WERI-Rb-1 (cell line): ENCODE measurements at places on chromosomes 7 and 10.

- no peak for DNase-seq
Observed at GRCh38 chr7:157312941-157313340, 23.9 kb upstream of the DNAJB6 start.

DNA sequence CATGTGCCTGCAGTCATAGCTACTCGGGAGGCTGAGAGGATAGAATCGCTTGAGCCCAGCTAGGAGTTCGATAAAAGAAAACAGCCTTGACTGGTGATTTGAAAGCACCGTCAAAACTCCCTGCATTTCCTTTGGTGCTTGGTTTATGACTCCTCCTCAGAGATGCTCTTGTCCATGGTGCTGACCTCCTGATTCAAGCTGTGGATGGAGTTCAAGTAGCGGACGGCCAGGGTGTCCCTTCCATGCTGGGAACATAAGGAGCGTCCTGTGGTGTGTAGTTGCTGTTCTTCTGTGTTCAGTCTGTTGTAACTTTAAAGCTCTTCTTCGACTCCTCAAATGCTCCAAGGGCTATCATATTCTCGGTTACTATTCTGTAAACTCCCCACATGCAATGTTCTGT, 382.5 kb upstream of the KIAA1217 start:
- DNase-seq = no peak

- no peak for DNase-seq
Observed at GRCh38 chr7:128021366-128021765, 9.9 kb downstream of the LRRC4 start.

DNA sequence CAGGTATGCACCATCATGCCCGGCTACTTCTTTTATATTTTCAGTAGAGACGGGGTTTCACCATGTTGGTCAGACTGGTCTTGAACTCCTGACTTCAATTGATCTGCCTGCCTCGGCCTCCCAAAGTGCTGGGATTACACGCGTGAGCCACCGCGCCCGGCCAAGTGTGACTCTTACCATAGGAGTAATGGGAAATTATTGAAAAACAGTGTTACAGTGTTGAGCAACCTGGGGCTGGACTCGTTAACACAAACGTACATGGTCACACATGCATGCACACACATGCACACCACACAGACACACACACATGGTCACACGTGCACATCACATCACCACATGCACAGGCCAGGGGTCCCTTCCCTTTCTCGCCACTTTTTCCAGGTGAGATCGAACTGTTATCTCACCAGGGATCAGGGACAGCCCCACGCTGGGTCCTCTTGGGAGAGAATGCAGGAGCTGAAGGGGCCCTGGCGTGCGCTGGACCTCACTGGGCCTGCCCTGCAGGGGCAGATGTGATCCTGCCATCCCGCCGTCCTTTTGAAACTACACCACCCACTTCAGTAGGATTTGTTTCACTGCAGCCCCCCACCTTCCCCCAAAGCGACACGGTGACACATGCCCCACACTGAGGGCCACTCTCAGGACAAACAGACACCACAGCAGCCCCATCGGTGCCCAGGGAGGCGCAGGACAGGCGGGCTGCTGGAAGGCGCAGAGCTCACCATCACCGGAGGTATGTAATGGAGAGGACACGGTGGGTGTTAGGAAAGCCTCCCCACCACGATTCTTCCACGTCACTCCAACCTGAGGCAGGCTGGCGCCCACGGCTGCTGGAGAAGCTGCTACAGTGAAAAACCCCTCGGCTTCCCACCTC, 10.2 kb downstream of the RADIL start:
- DNase-seq = no peak

DNA sequence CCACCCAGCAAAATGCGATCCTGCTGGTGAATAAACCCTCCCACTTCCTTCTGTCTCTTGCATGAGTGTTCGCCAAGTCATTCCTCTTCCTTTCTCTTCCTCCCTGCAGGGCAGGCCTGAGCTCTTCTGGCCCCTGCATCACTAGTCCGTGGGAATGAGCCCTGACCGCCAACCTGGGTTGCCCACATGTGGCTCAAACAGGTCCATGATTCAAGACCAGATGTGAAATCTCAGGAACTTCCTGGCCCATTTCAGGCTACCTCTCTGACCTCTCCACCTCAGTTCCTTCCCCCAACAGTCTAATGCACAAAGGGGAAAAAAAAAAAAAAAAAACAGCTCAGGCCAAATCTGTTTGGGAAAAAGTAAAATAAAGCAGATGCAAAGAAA, 5.4 kb upstream of the YWHAG start:
- DNase-seq = no peak

DNA sequence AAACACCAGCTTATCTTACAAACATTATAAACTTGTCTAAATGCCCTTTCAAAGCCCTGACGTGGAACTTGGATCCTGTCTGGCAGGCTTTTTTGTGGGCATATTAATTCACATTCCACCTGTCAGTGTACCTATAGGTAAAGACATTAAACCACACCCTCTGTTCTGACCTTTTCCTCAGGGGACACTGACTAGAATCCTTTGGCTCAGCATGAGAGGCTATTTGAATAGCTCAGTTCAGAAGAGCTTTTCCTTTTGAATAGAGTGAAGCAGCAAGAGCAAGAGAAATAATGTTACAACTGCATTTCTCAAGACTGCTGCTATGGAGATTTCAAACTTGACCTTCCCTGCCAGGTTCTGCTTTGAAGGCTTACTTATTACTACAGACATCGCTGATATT, 76.9 kb downstream of the CYP51A1 start:
- no peak for DNase-seq

DNA sequence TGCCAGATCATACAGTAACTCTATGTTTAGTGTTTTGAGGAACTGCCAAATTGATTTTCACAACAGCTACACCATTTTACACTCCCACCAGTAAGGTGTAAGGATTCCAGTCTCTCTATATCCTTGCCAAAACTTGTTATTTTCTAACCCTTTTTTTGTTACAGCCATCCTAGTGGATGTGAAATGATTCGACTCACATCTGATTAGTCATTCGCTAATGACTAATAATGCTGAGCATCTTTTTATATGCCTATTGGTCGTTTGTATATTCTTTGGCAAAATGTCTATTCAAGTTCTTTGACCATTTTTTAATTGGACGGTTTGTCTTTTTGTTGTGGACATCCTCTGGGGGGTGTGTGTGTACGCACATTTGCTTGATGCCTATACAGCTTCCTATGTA, 142.8 kb downstream of the DGKB start:
- no peak for DNase-seq

DNA sequence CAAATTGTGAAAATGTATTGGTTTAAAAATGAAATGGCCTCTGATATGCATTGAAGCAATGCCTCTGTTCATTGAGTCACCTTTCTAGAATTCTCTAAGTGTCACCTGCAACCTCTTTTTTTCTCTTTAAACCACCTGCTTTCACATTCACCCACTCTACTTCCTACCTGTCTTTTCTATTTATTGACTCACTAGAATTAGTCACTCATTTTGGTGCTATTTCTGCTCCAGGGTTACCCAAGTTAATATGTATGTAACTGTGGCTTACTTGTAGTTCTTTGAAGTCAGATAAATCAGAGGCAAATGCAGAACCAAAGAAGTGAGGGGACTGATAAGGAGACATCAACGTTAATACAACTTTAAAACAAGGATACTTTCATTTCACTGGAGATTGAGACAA, 674.7 kb downstream of the CCSER2 start:
- DNase-seq = no peak

DNA sequence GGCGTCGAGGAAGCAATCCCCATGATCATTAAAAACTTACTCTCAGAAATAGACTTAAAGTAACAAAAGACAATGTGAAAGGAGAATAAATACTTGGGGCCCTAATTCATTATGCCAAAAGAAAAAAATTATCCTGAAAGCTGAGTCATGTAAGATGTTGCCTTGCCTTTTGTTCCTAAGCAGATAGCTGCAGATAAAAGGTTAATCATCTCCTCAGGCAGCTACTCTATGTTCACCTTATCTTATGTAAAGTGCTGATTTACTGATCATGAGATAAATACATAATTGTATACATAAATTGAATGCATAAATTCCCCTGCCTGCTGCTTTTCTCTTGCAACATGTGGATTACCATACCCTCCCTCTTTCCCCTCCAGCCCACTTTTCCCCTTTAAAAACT, 28.1 kb upstream of the CREB3L2 start:
- DNase-seq = no peak

- DNase-seq = no peak
Observed at GRCh38 chr7:50860174-50860573, 77.5 kb upstream of the GRB10 start.

GRCh38 chr7:46244757-46245156, 323.7 kb upstream of the IGFBP3 start:
- no peak for DNase-seq

- DNase-seq = no peak
Observed at GRCh38 chr7:74030861-74031260, 2.9 kb downstream of the ELN start.

DNA sequence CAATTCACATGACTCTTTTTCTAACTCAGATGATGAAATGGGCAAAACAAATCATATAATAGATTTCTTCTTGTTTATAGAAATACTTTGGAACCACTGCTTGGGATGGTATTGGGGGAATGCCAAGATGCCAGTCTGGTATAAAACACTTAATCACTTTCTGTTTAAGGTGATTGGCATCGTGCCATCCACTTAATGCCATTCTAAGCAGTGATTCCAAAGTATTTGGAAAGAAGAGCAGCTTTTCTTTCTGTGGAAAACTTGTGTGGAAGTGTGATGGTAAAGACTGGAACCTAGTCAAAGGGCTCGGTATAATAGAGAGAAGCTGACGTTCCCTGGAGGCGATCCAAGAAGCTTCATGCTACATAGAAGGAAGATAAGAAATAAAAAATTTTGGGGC, 120.6 kb downstream of the TMEM26 start:
- DNase-seq = no peak

DNA sequence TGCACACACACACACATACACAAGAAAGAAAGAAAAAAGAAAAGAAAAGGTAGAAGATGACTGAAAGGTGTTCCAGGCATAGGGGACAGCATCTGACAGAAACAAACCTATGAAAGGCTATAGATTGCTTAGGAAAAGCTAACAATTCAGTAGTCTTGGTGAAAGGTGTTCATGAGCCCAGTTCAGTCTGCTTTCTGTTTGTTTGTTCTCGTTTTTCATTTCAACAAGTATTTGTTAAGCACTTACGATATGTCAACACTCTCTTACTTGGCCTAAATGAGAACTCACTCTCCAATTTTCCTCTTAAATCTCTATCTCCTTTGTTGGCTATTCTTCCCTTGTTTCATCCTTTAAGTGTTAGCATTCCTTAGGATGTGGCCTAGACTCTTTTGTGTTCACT, 133.2 kb downstream of the GRM8 start:
- DNase-seq = no peak

GRCh38 chr10:69406302-69406811, 10.4 kb downstream of the TACR2 start:
- DNase-seq = peak; percentile 27

GRCh38 chr7:70797109-70797514, 334.8 kb upstream of the GALNT17 start:
- no peak for DNase-seq

GRCh38 chr10:34206078-34206934, 608.8 kb downstream of the PARD3 start:
- DNase-seq = no peak

- no peak for DNase-seq
Observed at GRCh38 chr10:43960981-43961380, 312.3 kb upstream of the ZNF32 start.

DNA sequence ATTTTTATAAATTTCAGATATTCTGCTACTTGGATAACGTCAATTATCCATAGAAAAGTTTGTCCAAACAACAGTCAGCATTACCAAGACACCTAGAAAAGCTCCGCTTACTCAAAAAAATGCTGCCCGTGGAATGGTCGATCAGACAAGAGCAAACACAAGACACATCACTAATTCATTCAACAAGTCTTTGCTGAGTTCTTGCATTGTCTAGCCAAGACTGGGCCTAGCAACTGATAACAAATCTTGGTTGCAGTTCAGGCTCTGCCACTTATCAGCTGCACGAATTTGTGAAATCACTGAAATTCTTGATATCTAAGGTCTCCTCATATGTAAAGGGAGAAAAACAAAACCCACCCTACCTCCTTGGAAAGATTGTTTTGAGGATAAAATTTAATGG, 168.3 kb downstream of the AKR1D1 start:
- no peak for DNase-seq

DNA sequence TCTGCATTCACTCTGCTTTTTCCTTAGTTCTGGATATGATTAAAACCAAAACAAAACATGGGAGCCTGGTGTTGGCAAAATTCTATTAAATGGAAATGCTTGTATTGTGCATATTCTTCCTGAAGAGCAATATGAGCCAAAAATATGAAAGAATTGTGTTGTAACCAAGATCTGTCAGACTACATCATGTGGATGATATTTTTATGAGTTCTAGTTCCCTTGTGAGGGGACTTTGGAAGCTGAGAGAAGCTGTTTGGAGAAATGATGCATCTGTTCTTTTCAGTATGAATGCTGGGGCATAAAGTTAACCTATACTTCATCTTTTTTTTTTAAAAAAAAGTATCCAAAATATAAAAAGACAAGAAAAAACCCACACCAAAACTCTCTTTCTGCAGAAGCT, 782.7 kb downstream of the ANKRD7 start:
- DNase-seq = no peak

GRCh38 chr10:113052076-113052830, 102.2 kb downstream of the TCF7L2 start:
- no peak for DNase-seq

GRCh38 chr10:76491216-76491615, 1059.8 kb downstream of the LRMDA start:
- no peak for DNase-seq

- no peak for DNase-seq
Observed at GRCh38 chr10:31940839-31941653, 12.4 kb upstream of the ARHGAP12 start.

GRCh38 chr7:1928645-1929348, 258.7 kb downstream of the ELFN1 start:
- no peak for DNase-seq

DNA sequence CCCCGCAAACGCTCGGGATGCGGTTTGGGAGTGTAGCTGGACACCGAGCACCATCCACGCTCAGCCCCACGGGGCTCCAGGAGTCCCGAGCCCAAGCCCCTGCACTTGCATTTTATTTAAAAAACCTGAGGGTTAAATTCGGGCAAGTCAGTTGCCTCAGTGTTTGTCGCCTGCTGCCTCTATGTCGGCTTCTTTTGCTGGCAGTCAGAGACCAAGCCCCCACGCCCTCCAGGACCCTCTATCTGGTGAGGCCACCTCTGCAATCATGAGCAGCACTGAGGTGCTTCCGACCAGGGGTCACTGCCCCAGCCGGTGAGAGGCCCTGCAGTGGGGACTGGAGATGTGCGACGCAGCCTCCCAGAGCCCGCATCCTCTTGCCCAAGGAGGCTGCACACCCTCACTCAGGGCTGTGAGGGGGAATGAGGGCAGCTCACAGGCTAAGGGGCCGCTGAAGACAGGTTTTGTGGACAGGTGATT, 13.3 kb upstream of the ZNF273 start:
- no peak for DNase-seq

GRCh38 chr10:6139470-6139869, 50.6 kb downstream of the RBM17 start:
- DNase-seq = no peak
